ENCODE measurements at places on chromosomes 4 and X.

DNA sequence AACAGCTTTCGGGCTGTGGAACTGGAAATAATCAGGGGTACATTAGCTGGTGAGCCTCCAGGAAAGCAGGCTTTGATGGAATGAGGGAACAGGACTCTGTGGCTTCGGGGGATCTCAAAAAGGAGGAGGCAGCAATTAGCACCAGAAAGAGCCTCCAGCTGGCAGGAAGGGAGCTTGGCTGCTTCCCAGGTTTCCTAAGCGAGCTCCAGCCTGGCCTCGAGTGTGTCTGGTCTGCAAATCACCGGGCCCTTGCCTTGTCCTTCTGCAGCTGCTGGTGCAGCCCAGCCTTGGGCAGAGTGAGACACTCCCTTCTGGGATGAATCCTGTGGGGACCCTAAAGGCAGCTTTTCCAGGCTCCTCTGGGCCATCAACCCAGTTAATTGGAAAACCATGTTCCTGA is 10.7 kb upstream of the PDHA1 start:
- DNase-seq, result no peak

GRCh38 chr4:71367546-71367945 is 28.7 kb downstream of the SLC4A4 start:
- no peak for DNase-seq

DNA sequence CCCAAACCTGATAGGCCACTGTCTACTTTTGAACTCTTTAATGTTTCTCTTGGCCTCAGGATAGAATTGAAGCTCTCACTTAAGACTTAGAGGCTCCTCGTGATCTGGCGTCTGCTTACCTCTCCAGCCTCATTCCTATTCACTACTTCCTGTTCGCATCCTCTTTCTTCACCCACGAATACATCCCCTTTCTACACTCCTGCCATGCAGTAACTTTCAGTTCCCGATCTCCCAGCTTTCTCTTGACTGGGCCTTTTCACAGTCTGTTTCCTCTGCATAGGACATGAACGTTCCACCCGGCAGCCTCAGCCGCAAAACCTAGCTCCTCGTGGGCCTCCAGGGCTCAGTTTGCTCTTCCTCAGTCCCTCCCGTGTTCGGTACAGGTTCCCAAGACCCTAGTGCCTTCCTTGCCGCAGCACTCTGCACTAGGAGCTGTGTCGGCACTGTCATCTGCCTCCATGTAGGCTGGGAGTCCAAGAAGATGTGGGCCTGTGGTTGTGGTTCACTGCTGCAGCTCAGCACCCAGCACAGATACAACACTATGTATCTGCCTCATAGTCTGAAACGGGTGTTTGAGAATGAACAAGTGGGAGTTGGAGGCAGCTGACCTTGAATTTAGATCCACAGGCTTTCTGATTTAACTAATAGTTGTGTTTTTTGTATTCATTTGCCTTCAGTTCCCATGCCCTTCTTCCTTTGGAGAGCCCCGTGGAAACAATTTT is 15.8 kb downstream of the RPL39 start:
- peak; percentile 40 for DNase-seq

GRCh38 chrX:53544936-53545335 is 110.8 kb upstream of the HSD17B10 start:
- no peak for DNase-seq

GRCh38 chr4:15552557-15553362 is 83.1 kb downstream of the CC2D2A start:
- DNase-seq, result no peak

- no peak for DNase-seq
Measured at GRCh38 chrX:50111742-50112141, 89.1 kb downstream of the AKAP4 start.

- DNase-seq, result no peak
Measured at GRCh38 chrX:19804151-19804550, 83.2 kb downstream of the SH3KBP1 start.

GRCh38 chr4:71377561-71377960 is 38.7 kb downstream of the SLC4A4 start:
- no peak for DNase-seq

- DNase-seq, result no peak
Measured at GRCh38 chr4:151158979-151159378, 59.6 kb downstream of the RPS3A start.

GRCh38 chrX:115017455-115017854 is at the start of gene IL13RA2:
IL13RA2 (minus strand) TSS chrX:115017616; CDS start chrX:115017269, 347 bp downstream.
- no peak for DNase-seq

GRCh38 chr4:8847764-8848163 is 23.9 kb downstream of the HMX1 start:
- no peak for DNase-seq

DNA sequence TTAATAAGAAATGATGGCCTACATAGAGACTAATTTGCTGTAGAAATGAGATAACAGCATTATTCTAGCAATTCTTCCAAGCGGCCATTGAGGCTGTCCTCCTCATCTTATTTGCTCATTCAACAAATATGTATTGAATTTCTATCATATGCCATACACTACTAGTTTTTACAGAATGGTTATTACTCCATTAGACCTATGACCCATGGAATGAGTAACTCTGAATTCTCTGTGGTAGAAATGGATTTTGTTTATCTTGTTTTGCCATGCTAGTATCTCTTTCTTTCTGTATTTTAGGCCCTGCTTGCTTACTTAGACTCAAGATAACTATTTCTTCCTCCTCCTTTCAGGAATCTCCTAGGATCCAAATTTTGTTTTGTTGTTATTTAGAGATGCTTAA is 103.5 kb downstream of the RPA4 start:
- no peak for DNase-seq

DNA sequence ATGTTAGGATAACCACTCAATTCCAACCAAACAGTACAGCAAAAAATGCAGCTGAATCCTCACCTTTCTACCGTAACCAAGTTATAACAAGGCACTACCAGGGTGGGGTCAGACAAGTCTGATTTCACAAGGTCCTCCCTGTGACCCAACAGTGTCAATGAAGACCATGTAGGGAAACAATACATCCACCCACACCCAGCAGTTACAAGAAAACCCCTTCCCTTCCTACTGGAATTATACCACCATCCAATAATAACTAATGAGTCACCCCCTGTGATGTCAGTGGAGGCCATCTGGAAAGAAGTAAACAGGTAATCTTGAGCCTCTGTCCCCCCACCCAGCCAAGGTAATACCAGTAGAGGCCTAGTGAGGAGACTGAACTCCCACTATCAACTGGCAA is 117.6 kb downstream of the FGF16 start:
- DNase-seq, result no peak

GRCh38 chr4:96149894-96150293 is 310.0 kb downstream of the PDHA2 start:
- DNase-seq, result no peak

DNA sequence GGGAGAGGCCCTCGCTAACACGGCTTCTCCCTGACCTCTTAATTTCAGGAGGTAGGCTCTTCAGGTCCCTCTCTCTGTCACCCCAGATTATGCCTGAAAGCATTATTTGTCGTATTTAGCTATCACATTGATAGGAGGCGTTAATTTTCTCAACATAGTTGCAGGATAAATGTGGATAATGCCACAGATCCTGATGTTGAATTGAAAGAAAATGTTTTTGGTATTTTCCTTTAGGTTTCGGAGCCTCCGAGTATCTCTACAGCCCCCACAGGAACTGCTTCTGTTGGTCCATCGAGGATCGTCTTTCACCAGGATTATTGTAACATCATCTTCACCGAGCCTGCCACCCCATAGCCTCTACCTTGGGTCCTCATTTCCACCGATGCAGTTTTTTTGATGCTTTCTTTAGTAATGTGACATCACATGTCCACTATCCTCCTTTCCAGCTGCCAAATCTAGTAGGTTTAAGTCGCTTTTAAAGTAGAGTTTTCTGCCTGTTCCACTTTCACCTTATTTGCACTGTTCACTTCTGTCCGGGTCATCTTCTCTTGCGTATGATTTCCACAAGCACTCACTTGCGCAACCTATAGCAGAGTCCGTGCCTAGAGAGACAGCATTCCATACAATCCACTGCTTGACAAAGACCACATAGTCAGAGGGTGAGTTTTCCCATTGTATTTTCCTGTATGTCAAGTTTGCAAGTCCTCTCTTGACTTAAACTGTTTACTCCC is 665 bp downstream of the TIGD2 start:
- no peak for DNase-seq

DNA sequence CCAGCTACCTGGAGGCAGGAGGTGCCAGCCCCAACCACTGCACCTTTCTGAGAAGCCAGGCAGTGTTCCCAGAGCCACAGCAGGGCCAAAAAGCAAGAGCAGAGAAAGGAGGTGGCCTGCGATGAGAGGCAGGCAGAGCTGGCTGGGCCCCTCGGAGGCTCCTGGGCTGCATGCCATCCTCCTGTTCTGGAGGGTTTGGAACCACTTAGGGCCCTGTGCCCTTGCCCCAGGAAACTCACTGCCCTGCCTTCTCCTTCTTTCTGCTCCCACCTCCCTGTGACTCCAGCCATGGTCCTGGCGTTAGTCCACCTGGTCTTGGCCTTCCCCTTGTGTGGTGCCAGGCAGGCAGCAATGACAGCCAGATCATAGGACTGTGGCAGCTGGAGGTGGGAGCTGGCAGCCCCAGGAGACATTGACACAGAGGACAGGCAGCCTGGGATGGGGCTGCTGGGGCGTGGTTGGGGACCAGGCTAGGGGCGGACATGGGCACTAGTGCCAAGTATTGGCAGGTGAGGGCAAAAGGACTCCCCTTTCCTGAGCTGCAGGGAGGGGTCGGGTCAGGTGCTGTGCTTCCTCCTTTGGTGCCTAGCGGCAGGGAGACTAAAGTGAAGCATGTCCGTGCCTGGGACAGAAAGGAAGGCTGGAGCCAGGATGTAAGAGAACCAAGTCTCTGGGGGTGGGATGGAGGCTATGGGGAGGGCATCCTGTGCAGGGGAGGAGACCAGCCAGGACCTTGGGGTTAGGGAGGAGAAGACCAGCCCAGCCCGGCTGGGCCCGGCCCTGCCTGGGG is 1.4 kb downstream of the APLN start:
- DNase-seq, result no peak

- no peak for DNase-seq
Measured at GRCh38 chr4:108972613-108973283, 209.9 kb upstream of the ETNPPL start.
